ENCODE measurements at places on chromosomes 1 and 21.

- DNase-seq = no peak
Measured at GRCh38 chr1:35097224-35097623, 18.0 kb downstream of the ZMYM1 start.

GRCh38 chr21:43352568-43353281 lies 74.2 kb downstream of the SIK1 start:
- no peak for DNase-seq

GRCh38 chr1:62897788-62898187 lies 113.9 kb downstream of the ATG4C start:
- no peak for DNase-seq

GRCh38 chr1:241079047-241079446 lies 278.0 kb downstream of the RGS7 start:
- no peak for DNase-seq

DNA sequence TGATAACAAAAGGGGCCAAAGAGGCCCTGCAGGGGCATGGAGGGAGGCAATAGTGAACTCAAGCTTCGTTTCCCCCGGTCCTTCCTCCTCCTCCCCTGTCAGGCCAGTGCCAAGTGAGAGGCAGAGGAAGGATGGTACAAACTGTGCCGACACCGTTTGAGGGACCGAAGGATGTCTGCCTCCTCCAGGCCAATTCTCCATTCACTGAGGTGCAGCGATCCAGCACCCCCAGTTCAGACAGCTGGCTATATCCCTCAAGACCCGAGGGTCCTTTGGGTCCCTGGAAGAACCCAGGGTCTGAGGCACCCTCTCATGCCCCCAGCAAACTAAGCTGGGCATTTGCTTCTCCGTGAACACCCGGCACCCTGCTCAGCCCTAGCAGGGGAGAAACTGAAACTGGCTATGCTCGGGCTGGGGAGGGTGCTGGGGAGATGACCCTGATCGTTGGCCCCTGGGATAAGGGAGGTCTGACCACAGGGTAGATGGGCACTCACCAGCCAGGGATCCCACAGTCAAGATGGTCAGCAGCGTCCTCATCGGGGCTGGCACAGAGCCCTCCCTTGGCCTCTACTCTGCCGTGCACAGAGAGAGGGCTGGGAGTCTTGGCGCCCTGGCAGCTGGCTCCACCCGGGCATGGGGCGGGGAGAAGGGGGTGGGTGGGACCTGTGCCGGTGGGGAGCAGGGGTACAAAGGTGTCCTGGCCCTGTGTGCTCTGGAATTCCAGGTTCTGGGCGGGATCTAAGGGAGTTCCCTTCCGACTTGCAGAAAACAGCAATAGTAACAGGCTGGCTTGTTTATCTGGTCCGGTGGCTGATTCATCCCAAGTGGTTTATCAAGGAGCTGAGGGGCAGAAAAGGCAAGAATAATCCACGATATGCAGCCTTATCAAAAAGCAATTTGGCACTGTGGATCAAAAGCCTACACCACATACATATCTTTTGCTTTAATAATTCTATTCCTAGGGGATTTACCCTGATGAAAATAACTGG lies at the start of gene IL22RA1:
TSS of gene IL22RA1 (minus strand) at position 595 of the 989 bp plus-strand sequence. CDS start at position 537, 58 bp downstream.
- DNase-seq = peak; percentile 66

DNA sequence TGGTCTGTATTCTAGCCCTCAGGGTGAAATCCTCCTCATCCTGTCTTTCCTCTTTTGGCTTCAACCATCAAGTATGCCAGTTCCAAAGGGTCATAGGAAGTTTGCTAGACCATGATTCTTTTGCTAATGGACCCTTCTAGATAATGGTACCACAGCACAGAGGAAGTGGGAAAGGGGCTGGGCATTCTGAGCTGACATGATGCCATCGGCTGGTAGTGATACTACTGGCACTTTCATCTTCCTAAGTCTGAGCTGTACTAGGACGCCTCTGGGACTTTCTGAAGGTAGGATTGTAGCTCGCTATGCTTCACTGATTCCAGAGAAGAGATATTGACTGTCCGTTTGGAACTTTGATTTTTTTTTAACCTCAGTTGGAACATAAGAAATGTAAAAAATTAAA lies 11.4 kb downstream of the FASLG start:
- DNase-seq = no peak

DNA sequence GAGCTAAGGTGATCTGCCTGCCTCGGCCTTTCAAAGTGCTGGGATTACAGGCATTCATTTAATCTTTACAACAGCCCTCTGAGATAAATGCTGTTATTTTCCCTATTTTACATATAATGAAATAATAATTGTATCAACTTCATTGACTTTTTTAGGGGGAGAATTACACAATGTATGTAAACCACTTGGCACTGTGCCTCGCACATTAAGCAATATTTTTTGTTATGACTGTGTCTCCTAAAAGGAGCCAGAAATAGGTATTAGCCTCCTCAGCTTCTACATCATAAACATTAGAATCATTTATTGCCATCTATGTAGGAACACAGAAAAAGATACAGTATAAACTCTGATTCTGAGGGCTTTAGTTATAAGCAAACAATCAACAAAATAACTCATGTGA lies 1.1 kb upstream of the DNAJC28 start:
- DNase-seq = peak; percentile 19

DNA sequence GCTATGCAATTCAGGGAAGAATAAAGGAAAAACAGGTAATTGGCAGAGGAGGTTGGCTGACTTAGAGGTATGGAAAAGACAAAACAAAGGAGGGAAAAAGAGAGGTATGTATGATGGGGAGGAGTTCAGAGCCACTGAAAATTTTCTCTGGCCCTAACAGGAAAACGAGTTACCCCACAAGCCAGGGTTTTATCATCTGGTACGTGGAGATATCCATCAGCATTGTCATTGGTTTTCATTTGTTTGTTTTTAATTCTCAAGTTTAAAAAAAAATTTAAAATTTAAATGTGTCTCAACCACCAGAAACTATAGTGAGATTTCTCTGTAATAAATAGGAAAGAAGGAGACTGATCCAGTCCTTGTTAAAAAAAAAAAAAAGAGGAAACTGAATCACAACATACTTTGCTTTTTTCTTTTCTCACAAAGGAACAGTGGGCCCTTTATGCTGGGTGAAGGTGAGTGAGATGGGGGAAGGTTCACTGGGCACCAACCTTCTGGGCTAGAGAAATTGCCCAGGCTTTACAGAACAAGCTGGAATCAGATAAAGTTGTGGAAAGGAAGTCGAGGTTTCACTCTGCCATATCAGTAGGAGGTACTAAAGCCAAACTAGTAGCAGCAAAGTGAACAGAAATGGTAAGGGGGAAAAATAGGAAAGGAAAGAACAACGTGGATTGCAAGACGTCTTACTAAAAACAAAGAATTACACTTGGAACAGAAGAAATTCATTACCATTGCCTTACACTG lies 2.7 kb downstream of the IFNAR2 start:
- DNase-seq = no peak

- DNase-seq = no peak
Measured at GRCh38 chr1:227760377-227760776, 25.1 kb downstream of the SNAP47 start.

DNA sequence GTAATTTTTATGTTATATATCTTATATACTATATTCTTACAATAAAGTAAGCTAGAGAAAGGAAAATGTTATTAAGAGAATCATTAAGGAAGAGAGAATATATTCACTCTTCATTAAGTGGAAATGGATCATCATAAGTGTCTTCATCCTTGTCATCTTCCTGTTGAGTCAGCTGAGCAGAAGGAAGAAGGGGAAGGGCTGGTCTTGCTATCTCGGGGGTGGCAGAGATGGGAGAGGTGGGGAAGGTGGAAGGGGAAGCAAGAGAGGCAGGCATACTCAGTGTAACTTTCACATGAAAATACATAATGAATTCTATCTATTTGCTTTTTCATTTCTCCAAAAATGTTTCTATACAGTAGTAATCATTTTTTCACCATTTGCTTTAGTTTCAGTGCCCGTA lies 5.1 kb downstream of the DNASE2B start:
- DNase-seq = no peak

- DNase-seq = no peak
Measured at GRCh38 chr1:36842448-36842847, 191.9 kb downstream of the GRIK3 start.

DNA sequence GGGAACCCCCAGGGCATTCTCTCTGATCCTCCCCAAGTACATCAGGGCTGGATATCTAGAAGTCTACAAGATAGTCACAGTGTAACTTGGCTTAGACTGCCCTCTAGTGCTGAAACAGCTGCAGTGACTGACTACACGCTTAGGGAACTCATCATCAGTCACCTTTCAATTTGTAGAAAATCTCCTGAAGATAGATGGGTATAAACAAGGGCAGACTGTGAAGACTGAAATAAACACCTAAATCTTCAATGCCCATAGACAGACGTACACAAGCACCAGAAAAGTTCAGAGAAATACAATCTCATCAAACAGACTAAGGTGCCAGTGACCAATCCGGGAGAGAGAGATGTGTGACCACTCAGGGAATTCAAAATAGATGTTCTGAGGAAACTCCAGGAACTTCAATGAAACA lies 46.6 kb downstream of the PACC1 start:
- DNase-seq = peak; percentile 36

DNA sequence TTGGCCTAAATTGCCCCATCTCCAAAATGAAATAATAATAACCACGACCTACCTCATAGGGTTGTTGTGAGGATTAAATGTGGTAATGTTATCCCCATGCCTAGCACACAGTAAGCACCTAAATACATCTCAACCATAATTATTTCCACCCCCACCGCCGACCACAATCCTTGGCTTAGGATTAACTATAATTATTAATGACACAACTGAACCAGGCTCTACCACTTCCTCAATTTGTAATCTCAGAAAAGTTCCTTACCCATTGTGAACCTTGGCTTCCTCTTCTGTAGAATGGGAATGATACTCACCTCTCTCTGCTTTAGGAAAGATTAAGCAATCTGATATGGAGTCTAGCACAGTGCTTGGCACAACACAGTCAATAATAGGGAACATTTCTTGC lies 44.3 kb upstream of the TACSTD2 start:
- no peak for DNase-seq

DNA sequence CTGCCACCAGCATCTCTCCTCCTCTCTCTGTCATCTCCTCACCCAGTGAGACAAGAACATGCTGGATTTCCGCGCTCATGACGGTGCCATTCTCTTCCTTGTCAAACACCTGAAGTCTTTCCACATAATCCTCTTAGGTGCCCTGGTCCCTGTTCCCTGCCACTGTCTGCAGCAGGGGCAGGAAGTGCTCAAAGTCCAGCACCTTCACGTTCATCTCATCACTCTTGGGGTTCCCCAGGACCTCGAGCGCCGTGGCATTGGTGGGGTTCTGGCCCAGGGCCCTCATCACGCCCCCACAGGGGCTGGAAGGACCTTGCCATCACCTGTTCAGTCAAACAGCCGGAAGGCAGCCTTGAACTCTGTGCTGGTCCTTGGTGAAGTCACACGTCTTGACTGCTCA lies 9.1 kb upstream of the AGPAT3 start:
- no peak for DNase-seq

DNA sequence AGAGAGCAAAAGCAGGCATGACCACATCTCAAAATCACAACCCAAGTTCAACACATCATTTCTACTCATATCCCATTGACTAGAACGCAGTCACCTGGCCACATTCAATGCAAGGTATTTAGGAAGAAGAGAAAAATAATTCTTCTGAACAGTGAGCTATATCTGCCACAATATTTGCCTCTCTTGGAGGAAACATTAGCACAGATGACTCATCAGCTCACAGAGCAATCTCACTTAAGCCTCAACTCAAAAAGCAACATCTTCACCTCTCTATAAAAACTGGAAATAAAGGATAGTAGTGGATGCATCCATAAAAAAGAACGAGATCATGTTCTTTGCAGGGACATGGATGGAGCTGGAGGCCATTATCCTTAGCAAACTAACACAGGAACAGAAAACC lies 143.9 kb upstream of the FMN2 start:
- peak; percentile 64 for DNase-seq
